ENCODE measurements at places on chromosomes 6 and 20.

GRCh38 chr6:37514837-37515236 lies 15.1 kb upstream of the CCDC167 start:
- no peak for DNase-seq

DNA sequence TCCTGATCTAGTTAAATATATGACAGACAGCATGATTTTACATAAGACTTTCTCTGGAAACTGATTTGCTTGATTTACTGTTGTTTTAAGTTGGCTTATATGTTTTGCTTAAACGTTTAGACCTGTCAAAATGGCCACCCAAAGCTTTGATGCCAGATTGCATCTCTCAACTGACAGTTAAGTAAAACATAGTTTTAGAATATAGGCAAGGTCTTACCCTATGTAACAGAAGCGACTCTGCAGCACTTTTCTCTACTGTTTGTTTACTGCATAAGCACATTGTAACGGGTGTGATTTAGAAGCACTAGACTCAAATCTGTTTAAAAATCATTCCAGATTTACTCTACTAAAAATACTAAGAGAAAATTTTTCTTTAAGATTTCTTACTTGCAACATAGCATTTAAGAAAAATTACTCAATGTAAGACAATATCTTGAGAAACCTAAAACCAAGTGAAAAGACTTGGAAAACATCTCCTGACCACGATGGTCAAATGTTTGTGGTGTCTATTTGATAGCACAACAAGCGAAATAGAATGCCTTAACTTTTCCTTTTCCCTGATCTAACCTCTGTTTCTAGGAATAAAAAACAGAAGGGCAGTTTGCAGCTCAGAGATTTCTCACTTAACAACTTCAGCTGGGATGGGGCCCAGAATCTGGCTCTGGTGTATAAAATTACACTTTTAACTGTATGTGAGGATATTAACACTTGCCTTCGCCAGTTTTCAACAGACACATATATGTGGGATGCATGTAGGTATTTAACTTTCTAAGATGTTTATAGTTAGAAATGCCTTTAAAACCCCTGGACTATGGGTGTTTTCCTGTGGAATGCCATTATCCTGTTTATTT lies 47.4 kb downstream of the AIG1 start:
- DNase-seq: no peak

DNA sequence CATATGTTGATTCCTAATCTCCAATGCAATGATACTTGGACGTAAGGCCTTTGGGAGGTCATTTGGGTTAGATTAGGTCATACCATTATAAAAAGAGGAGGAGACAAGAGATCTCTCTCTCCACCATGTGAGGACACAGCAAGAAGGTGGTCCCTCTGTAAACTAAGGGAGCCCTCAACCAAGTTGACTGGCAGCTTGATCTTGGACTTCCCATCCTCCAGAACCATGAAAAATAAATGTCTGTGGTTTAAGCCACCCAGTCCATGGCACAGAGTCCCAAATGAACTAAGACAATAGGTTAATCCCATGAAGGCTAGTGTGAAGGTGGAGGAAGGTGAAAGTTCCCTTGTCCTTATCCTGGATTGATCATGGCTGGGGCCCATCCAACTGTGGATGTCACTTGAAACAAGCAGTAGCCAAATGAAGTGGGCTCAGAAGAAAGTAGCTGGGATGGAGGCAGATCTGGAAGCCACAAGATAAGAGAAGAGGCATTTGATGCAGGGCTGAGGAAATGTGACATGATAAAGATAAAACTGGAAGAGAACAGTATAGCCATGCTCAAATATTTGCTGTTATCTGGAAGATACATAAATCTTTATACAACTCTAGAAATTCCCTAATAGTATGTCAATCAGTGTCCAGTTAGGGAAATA lies 99.9 kb downstream of the BANF2 start:
- DNase-seq: no peak

DNA sequence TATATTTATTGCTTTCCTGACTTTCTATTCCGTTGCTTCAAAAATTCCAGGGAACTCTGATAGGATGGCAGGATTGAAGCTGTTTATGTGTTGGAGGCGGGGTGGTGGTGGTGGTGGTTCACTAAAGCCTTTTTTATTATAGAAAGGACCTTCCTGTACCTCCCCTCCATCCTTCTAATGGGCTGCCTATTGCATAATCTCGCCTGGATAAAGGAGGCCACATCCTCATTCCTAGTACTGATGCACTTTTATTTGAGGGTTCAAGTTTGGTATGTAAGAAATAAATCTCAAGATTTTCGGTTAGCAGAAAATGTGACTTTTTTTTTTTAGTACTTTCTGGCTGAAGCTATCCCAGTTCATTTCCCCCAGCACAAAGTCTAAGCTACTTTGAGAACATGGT lies 18.7 kb upstream of the CTAGE9 start:
- no peak for DNase-seq

- DNase-seq: no peak
Observed at GRCh38 chr20:37502654-37503053, 18.4 kb upstream of the NNAT start.

DNA sequence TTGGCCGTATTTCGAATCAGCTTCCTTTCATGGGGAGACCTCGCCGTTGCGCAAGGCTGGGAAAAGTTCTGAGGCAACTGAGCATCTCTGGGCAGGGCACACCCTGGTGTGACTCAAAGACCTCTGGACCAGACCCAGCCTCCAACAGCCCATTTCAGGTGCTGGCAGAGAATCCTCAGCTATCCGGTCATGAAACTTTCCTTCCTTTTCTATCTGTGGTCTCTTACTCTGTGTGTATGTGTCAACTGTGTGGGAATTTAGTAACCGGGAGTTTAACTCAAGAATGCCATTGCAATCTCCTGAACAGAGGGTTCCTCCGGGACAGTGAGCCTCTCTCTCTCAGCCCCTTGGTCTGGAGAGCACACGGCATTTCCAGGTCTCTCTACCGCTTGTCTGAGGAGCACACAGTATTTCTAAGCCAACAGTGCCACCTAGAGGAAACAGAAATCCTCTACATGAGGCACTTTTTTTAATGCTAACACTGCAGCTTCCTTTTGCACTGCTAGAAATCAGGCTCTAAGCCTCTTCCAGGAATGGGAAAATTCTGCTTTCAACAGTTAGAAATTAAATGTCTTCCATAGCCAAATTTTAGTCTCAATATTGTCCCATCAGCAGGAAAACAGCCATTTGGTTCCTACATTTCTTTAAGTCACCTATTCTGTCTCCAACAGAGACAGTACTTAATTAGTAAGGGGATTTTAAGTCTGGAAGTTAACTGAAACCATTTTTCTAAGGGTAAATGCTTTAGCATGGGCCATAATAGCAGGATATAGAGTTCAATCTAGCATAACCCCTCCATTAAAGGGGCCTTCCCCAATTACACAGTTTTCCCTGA lies 32.7 kb downstream of the PLN start:
- DNase-seq: no peak

GRCh38 chr20:49540687-49541435 lies 27.1 kb downstream of the PTGIS start:
- no peak for DNase-seq

DNA sequence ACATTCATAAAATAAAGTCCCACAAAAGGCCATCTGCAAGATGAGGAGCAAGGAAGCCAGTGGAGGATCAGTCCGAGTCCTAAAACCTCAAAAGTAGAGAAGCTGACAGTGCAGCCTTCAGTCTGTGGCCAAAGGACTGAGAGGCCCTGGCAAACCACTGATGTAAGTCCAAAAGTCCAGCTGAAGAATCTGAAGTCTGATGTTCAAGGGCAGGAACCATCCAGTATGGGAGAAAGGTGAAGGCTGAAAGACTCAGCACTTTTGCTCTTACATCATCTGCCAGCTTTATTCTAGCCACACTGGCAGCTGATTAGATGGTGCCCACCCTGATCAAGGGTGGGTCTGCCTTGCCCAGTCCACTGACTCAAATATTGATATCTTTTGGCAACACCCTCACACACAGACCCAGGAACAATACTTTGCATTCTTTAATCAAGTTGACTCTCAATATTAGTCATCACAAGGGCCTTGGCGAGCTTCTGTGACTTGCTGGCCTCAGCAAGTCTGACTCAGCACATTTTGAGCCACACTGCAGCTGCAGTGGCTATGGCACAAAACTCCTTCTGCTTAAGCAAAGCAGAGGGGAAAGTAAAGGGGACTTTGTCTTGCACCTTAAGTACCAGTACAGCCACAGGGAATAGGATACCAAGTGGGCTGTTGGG lies 1370.3 kb upstream of the CITED2 start:
- DNase-seq: no peak

DNA sequence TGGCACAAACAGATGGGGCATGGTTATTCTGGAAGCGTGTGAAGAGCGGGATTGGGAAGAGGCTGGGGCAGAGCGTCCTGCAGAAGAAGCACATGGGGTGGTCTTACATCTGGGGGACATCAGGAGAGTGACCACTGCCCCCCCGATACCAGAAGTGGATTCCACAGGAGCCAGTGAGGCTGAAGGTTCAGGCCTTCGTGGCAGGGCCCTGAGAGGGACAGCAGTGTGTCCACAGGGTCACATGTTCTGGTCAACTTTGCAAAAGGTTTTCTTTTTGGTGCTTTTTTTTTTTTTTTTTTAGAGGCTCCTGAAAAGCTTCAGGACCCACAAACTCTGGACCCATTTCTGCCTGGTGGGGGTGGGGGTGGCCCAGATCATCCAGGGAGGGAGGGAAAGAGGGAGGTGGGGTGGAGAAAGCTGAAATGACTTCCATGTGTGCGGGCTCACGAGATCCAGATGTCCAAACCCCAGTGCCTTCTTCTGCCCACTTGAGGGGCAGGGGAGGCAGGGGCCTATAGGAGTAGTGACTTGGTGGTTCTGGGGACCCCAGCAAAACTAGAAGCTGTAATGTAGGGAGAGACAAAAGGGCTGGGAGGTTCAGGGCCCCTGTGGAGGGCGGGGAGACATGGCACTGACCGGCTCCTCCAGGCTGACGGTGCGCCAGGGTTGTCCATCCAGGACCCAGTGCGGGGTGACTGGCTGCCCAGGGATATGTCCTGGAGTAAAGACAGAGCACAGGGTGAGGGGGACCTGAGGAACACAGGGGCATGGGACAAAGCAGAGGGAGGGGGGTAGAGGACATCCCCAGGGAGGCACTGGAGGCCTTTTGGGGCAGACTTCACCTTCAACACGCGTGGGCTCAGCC lies 2.7 kb downstream of the ADAM33 start:
- DNase-seq: no peak

GRCh38 chr6:146305951-146306350 lies 237.7 kb upstream of the RAB32 start:
- no peak for DNase-seq

GRCh38 chr20:24353135-24353690 lies 116.2 kb upstream of the SYNDIG1 start:
- DNase-seq: no peak

DNA sequence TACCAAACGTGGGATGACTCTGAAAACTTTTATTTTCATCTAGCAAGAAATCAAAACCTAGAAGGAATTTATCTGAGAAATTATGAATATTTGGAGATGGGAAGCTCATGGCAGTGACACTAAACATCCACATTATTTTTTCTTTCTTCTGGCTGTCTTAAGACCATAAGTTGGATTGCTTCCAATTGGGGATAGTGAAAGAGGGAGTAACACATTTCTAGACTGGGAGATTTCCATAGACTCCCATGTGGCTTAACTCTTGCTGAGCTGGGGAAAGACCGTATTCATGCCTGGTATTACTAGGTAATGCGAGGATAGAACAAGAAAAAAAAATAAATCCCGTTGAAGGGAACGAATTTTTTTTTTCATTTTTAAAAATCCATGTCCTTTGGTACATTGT lies 120.0 kb downstream of the UTRN start:
- DNase-seq: no peak

- DNase-seq: no peak
Observed at GRCh38 chr6:108884211-108885059, 36.2 kb downstream of the ARMC2 start.

DNA sequence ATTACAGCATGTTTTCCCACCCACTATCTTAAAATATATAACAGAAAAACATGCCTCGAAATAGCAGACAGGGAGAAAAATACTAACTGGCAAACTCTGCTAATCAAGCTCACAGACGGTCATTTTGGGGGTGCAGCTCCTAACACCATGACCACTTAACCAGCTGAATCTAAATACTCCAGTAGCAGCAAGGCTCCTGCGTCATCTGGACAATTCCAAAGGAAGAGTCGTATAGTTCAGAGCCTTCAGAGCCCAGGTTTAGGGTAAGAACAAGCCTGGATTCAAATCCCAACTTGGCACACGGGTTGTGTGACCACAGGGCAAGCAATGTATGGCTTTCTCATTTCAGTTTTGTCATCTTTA lies 81.3 kb upstream of the COL21A1 start:
- no peak for DNase-seq

- DNase-seq: peak; percentile 96
Observed at GRCh38 chr6:158868890-158869825, 50.0 kb upstream of the EZR start.

GRCh38 chr20:46139908-46140482 lies 21.9 kb downstream of the CD40 start:
- DNase-seq: no peak

GRCh38 chr6:99138445-99138844 lies 190.7 kb upstream of the FBXL4 start:
- DNase-seq: no peak

DNA sequence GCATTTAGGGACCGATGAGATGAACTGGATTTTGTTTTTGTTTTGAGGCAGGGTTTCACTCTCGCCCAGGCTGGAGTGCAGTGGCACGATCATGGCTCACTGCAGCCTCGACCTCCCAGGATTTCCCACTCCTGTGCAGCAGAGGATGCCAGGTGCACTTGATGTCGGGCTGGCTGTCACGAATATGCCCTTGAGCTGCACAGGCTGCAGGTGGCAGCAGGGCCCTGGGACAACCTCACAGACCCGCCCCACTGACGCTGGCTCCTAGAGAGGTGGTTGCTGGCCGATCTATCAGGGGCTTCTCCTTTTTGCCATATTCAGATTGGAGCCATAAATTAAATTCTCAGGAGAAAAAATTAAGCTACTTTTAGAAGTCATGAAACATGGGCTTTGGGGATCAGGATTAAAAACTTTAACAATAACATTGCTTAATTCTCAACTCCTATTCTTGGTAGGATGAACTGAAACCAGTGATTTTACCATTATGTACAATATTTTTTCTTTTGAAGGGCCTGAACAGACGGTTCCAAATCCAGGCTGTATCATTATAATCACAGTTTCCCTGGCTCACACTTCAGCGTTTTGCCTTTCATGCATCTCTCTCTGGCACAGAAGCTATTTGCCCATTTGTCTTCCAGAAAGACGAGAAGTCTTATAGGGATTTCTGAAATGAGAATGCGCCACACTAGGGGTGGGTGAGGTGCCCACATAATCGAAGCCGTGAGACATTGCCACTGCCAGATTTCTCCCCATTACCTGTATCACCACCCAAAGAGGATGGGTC lies 32.4 kb downstream of the NQO2 start:
- no peak for DNase-seq

Data from stimulated activated CD4-positive, alpha-beta T cell treated with anti-CD3 and anti-CD28 coated beads, Interleukin-4, amount 100 ng/mL, for 1 hour (primary cell).